ENCODE measurements at places on chromosomes 4 and X.

DNA sequence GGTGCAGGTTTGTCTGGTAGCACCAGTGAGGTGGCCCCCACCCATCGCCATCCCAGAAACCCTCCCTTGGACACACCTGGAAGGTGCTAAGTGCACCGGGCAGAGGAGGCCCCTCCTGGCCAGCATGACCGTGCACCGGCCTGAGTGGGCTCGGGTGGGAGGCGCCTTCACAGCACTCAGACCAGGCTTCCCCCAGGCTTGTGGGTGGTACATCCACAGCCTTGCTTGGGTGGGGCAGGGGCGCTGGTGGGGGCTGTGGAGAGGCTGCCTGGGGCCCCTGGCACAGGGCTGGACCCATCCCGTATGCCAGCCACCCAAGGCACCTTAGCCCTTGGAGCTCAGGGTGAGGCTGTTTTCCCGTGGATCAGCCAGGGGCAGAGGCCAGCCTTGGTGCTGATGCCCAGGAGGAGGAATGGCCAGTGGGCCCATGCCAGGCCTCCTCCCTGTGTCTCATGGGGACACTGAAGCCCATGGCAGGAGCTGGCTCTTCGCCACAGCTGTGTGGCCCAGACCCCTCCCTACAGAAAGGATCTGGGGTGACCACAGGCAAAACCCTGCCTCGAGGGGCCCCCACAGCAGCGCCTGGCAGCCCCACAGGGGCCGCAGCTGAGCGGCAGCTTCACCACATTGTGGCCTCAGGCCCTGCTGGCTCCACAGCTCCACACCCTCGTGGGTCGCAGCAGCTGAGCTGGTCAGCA is 21.4 kb downstream of the NKX1-1 start:
- DNase-seq: no peak

- DNase-seq: no peak
Measured at GRCh38 chr4:150252741-150253140, 174.5 kb downstream of the DCLK2 start.

GRCh38 chr4:85756938-85757337 is 282.0 kb downstream of the ARHGAP24 start:
- DNase-seq: no peak

DNA sequence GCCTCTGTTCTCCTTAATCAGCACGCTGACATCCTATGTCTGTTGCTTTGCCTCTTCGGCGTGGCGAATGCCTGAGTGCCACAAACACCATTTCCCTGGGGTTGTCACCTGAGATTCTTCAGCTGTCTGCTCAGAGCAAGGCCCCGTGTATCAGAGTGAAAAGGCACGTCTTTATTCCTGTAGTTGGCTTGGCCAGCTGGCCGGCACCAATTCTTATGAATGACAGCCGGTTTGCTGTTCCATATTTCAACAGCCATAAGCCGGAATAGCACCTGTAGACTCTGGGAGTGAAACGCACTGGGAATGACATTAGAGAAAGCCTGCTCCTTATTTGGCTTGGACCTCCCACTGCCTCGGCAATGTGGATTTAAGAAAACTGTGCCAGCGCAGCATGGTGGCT is 89.3 kb downstream of the MGST2 start:
- DNase-seq: no peak

- DNase-seq: no peak
Measured at GRCh38 chr4:107740950-107741701, 21.1 kb upstream of the PAPSS1 start.

GRCh38 chrX:97691901-97692455 is 808.3 kb downstream of the RPA4 start:
- DNase-seq: no peak

GRCh38 chrX:13028871-13029636 is 15.4 kb downstream of the FAM9C start:
- DNase-seq: no peak

- DNase-seq: no peak
Measured at GRCh38 chrX:118560489-118560888, 64.9 kb downstream of the DOCK11 start.

DNA sequence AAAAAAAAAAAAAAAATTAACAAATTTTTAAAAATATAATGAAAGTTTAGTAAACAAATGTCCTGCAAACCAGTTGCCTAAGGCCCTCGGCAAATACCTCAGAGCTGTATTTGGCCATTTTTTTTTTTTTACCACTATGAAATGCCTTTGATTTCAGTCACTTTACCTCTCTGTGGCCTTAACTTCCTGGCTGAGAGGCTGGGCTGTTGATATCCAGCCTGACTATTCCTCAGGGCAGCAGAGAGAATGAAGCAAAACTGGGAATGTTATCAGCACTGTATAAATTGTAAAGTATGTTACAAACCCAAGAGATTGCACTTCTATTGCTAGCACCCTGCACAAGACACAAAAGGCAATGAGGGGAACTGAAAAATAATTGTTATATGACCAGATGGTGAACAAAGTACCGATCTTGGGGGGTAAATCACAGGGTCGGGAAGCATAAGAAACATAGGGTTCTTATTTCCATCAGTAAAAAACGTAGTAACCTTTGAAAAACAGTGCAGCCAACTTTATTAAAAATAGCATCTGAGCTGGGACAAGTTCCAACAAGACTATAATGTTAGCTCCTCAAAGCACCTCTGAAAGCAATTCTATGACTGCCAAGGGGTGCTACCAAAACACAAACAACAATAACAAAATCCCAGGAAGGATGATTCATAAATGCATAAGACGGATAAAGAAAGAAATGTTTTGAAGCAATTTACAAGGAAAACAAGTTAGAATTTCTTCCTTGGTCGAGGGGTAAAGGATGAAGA is 18.1 kb downstream of the USP46 start:
- DNase-seq: no peak

Measured in activated CD4-positive, alpha-beta T cell treated with anti-CD3 and anti-CD28 coated beads, Interleukin-10, Interleukin-2, amounts not matched to agents 100 ng/mL and 50 ng/mL, durations not matched to agents 16 hours and 8 hours (primary cell).